Stimulated activated CD8-positive, alpha-beta memory T cell treated with anti-CD3 and anti-CD28 coated beads, Interleukin-7, amount 100 ng/mL, for 24 hours (primary cell): ENCODE measurements at places on chromosomes 7 and 10.

DNA sequence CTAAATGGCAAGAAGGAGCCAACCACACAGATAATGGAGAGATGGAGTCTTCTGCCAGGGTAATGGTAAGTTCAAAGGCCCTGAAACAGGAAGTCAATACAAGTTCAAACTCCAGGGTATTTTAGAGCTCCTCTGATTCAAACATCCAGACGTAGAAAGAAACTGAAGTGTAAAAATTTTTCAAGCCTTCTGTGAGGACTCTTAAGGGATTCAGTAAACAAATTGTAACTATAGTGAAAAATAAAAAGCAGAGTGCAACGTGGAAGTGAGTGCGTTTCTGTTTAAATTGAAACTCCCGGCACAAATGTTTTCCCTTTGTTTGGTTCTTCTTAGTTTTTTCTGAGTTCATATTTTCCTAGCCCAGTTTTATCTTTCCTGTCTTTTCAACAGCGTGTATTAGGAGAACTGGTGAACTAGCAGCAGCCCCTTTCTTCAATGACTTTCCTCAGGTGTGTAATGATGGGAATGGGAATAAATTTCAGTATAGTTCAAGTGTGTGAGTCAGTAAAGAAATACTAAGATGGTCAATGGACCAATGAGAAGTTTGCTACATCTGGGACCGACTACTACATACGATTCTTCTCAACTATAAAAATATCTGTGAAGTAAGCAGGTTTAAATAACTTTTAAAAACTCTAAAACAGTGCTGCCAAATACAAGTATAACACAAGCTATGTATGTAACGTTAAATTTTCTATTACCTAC, 298.9 kb downstream of the CSTF2T start:
- DNase-seq = no peak

- DNase-seq = no peak
Measured at GRCh38 chr7:93938293-93938692, 16.8 kb downstream of the GNG11 start.

DNA sequence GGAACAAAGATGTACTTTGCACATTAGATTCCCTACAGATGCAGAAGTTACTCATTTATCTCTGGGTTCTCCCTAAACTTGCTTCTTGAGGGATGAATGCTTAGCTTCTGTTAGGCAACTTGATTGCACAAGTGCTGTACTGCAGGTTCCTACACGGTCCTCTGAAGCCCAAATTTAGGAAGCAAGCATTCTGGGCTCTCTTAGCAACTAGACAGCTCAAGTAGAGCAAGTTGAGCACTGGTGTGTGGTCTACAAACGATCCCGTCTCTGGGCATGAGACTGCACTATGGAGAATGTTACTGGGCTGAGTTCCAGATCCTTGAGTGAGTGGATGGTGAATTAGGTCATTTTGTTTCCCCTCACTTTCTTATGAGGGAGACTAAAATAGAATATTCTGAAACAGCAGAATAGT, 14.3 kb downstream of the SEMA3D start:
- no peak for DNase-seq

- DNase-seq = no peak
Measured at GRCh38 chr10:71854031-71854430, 3.0 kb upstream of the PSAP start.

GRCh38 chr10:43407148-43407575, 1.8 kb downstream of the HNRNPF start:
- no peak for DNase-seq

DNA sequence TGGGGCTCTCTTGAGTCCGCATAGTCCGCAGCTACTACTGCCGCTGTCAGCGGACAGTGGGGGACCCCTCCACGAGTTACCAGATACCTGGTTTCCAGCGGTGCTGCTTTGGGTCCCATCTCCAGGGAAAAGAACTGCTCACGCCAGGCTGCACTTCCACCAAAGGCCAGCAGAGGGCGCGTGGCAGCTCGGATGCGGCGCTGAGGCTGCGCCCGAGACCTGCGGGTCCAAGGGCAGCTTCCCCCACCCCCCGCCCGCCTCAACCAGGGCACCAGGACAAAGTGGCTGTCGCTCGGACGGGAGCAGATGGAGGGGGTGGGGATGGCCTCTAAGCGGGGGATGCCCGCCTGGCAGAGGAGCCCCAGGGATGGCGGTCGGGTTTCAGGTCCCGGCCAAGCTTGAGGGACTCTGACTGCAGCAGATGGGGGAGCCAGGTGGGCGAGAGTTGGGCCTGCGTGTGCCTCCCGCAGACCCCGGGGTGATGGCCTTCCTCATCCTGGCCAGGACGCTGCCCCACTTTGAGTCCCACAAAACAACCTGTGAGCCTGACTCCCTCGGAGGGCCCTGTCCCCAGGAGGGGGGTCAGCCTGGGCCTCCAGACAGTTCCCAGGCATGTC, 23.8 kb upstream of the ZNF735 start:
- peak; percentile 18 for DNase-seq

DNA sequence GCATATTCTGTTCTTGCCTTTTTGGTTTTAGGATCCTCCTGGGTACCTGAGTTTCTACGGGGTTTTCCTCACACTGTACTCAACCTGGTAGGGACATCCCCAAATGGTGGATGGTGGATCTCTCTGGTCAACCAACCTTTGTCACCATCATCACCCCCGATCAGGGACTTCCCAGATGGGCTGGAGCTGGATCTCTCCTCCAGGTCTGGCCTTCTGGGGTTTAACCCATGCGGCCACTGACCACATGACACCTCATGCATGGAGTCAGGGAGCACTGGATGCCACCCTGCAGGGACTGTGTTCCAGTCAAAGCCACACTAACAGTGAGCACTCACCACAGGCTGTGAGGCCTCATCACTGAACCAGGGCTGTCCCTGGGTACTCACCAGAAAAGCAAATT, 80.0 kb downstream of the CELF2 start:
- DNase-seq = no peak

DNA sequence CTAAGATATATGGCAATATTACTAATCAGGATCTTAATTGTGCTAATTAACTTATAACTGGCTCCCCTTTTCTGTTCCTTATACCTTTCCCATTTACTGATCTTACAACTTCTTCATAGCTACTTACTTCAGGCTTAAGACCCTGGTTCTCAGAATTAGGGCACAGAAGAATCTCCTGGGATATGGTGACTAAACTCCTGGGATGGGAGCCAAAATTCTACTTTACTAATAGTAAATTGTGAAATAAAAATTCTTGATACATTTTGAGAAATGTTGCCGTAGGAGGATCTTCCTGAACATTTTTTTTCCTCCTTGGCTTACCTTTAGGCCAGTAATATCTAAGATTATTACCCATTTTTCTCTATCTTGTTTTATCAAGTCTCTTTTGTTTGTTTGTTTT, 309.5 kb downstream of the ATRNL1 start:
- no peak for DNase-seq

DNA sequence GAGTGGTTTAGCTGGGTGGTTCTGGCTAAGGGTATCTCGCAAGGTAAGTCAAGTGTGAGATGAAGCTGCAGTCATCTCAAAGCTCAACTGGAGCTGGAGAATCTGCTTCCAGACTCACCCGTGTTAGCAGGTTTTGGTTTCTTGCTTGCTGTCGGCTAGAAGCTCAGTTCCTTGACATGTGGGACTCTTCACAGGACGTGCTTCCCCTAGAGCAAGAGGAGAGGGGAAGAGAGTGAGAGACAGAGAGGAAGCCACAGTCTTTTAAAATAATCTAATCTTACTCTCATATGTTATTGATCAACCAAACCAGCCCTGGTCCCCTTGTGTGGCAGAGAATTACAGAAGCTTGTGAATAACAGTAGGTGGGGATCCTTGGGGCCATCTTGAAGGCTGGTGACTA, 199.5 kb downstream of the REEP3 start:
- DNase-seq = no peak

DNA sequence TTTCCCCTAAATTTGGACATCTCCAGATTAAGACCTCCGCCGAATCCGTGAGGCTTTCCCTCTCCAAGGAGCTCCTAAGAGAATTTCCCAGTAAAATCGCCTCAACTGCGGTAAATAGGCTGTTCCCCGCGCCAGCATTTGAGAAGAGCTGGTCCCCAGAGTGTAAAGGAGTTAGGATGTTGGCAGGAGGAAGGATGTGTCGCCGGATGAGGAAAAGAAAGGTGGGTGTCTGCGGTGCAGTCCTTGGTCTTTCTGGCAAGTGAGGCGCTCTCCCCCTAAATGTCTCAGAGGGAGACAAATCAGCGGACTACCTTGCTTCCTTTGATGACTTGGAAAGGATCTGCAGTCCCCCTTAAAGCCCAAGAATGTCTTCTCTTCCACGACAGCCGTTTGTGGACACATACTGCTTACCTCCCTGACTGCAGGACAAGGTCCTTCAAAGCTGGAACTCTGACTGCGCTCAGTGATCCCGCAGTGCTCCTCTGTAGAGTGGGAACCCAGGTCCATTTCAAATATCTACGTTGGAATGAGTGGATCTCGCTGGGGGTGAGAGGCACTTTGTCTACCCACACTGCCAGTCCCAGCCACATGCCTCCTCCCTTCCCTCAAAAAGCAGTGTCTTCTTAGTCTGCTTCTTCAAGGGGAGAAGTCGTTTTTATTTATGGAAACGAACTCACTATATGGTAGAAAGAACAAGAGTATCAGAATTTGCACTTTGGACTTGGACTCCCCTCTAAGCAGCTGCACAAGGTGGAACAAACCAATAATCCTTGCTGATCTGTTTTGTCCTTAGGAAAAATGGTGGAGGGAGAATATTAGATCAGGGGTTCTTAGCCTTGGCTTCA, 1.1 kb upstream of the DLG5 start:
- no peak for DNase-seq

DNA sequence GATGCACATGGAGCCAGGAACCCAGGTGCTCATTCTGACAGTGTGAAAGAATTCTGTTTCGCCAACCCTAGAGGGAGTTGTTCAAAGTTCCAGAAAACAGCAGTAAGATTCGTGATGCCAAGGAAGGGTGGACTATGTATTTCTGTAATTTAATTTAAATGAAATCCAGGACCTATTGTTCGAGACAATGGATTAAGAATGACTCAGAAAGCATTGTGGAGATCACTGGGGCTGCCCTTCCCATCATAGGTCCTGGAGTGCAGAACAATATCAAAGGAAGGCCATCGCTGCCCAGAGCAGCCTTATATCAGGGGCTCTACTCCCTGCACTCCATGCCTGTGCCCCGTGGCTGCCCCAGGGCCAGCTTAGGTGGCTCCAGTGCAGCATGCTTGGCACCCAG, 32.1 kb upstream of the CALD1 start:
- DNase-seq = no peak

GRCh38 chr7:37728747-37729146, 45.2 kb downstream of the GPR141 start:
- no peak for DNase-seq

DNA sequence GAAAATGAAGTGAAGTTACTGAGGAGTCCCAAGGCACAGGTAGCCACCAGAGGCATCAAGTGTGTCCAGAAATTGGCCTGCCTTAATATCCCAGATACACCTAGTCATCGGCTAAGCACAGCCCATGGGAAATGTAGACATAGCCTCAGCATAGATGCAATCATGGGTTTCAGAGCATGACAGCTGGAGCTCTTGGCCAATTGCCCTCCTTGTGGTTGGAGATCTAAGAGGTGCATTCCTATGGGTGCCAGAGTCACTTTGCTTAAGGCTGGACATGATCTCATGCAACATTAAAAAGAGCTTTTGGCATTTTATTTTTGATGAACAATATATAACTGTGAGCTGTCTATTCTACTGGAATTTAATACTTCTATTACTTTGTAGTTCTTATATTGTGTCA, 758.0 kb upstream of the LRRTM3 start:
- DNase-seq = no peak

DNA sequence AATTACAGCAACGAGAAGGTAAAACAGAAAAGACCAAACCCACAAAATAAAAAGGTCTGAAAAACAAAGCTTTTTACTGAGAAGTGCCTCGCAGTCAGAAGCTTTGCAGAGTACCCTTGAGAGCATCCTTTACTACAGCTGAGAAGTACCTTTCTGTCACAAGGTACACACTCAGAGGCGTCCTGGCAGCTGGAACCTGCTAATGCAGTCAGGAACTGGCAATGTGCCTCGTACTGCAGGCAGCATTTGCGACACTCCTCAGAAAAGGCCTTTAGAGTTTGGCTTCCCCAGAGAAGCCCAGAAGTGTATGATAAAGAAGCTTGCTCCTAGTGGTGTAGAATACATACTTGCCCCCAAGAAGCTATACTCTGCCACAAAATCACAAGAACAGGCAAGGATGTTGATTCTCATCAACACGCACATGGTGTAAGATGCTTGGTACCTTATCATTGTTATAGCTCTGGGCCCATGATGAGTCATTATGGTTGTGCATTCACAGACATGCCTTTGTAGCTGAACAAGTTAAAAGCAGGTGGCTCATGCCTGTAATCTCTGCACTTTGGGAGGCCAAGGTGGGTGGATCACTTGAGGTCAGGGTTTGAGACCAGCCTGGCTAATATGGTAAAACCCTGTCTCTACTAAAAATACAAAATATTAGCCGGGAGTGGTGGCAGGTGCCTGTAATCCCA, 2.0 kb upstream of the GTPBP4 start:
- DNase-seq = no peak

- no peak for DNase-seq
Measured at GRCh38 chr10:7853890-7854289, 35.6 kb downstream of the TAF3 start.

GRCh38 chr10:100518761-100519241, 860 bp downstream of the SEC31B start:
- no peak for DNase-seq

- DNase-seq = no peak
Measured at GRCh38 chr10:84214612-84215235, 10.6 kb downstream of the LRIT2 start.

DNA sequence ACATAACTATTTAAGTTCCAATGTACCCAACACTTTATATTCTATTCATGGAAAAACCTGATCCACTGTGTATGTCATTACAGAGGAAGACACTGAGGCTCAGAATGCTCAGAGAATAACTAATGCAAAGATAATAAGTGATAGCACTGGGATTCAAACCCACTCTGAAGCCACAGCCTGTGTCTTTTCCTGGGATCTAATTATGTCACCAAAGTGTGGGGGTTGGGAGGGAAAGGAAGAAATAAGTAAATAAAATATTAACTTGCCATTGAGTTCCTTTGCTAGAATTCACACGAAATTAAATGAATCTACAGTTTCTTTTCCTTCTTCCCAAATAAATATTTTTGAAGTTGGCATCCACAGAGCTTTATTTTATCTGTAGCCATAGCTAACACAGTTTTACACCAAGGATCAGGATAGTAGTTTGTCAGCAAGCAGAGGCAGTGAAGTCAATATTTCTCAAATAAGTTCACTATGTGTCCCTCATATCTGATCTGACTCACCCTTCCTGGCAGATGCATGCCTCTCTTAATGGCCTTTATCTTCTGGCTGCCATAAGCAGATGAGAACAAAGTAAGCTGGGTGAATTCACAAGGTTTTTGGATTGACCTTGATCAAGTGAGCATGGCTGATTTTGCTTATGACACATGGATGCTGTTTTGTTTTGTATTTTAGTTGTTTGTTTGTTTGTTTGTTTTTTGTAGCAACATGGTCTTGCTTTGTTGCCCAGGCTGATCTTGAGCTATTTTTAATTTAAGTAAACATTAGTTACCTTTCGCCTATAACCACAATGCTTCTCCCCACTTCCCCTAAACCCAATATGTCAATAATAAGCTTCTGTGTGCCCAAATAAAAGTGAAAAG, 6.3 kb downstream of the RAPGEF5 start:
- DNase-seq = no peak

GRCh38 chr7:83451501-83452045, 197.4 kb downstream of the SEMA3E start:
- DNase-seq = no peak

GRCh38 chr7:30176463-30177109, 41.8 kb downstream of the MTURN start:
- no peak for DNase-seq

GRCh38 chr7:73703757-73704639, 15.5 kb downstream of the STX1A start:
- DNase-seq = no peak

GRCh38 chr7:41107330-41107937, 595.5 kb downstream of the INHBA start:
- no peak for DNase-seq
